ENCODE measurements at places on chromosomes 7 and 10.

DNA sequence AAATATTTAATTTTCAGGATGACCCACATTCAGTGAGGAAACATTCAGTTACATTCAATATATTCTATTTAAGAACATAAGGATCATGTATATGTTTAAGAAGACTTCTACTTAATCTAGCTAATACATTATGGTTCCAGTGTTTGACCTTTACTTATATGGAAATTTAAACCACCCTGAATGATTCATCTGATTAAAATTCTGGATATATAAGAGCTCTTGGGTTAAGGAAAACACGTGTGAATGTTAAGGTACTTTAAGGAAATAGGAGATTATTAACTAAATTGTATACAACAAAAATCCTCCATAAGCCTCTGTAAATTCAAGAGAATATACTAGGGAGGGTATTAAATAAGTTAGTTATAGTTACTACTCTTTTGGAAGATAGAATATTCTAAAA lies 40.9 kb downstream of the HDAC9 start:
- no peak for DNase-seq

DNA sequence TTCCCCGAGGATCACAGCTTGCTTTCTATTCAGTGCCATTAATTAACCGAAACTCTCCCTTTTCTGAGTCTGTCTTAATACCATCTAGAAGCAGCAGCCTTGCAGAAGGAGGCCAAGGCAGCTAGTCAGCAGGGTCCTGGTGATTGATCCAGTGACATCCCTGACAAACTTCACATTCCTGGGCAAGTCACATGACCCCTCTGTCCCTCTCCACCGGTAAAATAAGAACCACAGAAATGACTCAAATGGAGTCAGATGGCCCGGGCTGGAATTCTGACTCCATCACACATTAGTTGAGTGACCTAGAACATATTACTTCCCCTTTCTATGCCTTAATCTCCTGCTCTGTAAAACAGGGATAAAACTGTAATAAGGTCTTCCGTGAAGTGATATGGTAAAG lies 17.2 kb upstream of the ACSL5 start:
- no peak for DNase-seq

GRCh38 chr10:111648046-111648445 lies 535.5 kb downstream of the GPAM start:
- peak; percentile 94 for DNase-seq

DNA sequence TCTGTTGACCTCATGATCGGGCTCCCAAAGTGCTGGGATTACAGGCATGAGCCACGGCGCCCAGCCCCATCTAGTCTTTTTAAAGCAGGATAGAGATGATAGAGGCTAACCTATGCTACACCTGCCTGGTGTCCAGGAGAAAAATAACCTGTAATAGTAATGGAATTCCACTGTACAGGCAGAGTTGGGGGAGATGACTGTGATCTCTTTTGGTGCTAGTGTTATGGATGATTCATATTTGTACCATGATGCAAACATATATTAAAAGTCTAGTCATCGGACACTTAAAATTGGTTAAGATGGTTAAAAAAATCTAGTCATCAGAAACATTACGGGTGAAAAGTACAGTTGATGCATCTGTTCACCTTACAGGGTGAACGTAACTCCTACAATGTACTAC lies 6.1 kb upstream of the SAR1A start:
- no peak for DNase-seq

- DNase-seq, result peak; percentile 29
Observed at GRCh38 chr10:44995914-44996669, 4.6 kb upstream of the ZNF22 start.

- DNase-seq, result no peak
Observed at GRCh38 chr7:67470256-67470751, 473.7 kb downstream of the TYW1 start.

DNA sequence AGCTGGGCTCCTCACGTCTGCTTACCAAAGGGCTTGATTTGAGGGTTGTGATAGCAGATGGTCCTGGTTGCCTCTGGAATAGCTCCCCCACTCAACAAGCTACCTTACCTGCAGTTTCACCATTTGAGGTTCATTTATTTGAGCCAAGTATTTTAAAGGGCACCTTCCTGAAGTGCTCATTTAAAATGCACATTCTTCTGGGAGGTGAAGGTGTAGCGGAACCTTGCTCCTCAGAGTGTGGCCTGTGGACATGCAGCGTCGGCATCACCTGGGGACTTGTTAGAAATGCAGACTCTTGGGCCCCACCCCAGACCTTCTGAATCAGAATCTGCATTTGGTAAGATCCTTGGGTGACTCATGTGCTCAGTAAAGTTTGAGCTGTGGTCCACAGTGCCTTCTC lies 2.3 kb downstream of the CDH23 start:
- DNase-seq, result no peak

GRCh38 chr7:78787854-78788253 lies 665.6 kb downstream of the MAGI2 start:
- DNase-seq, result no peak

DNA sequence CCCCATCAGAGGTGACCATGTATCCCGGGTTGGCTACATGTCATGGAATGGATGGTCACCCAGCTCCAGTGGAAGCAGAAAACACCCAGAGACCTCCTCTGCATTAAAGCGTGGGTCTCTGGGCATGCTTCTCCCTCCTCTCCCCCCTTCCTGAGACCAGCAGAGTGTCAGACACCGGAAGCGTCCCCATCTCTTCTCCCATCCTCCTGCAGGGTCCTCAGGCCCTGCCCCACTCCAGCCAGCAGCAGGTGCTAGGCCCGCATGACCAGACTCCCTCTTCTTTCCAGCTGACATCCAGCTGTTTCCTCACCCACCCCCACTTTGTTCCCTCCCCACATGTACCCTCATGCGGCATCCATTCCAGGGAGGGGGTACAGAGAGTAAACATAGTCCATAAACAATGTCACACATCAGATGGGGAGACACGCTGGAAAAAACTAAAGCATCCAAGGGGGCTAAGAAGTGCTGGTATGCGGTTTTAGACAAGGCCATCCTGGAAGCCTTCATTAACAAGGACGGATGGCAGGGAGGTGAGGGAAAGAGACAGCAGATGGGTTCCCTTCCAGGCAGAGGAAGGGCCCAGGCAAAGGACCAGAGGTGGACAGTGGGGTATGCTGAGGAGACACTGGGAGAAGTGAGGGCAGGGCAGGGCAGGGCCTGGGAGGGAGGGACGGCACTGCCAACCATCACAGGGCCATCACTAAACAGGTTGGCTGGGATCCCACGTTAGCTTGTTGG lies 12.5 kb upstream of the SLC18A3 start:
- no peak for DNase-seq

- peak; percentile 26 for DNase-seq
Observed at GRCh38 chr7:68706291-68706690, 892.0 kb upstream of the AUTS2 start.

GRCh38 chr10:79034271-79034876 lies 34.4 kb upstream of the ZMIZ1 start:
- DNase-seq, result no peak

- peak; percentile 15 for DNase-seq
Observed at GRCh38 chr7:95922191-95922590, 149.8 kb downstream of the DYNC1I1 start.

DNA sequence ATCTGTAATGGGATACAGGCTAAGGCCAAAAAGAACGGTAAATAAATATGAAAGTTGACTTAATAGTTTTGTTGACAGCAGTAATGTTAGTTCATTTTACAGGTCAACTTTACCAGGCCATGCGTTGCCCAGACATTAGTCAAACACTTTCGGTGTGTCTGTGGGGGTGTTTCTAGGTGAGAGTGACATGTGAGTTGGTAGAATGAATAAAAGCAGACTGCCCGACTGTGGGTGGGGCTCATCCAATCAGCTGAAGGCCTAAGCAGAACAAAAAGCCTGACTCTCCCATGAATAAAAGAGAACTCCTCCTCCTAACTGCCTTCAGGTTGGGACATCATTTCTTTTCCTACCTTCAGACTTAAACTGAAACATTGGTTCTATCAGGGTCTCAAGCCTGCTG lies 132.3 kb downstream of the MTPAP start:
- DNase-seq, result no peak

GRCh38 chr10:133254421-133255120 lies 16.9 kb downstream of the VENTX start:
- no peak for DNase-seq

DNA sequence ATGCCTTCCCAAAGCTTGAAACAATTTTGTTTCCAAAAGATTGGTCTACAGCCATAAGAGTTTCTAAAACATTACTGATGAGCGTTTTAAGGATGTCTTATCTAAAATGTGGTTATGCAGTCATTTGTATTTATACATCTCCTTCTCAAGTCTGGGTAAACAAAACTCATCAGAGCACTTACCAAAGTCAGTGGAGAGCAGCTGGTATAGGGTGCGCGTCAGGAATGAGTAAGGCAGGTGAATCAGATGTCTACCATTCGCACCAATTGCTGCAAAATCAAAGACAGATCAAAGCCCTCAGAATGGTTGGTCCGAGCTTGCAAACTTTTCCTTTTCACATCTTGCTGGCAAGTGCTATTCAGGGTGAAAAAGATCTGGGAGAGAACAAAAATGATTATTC lies 65.6 kb upstream of the FAM171A1 start:
- no peak for DNase-seq

DNA sequence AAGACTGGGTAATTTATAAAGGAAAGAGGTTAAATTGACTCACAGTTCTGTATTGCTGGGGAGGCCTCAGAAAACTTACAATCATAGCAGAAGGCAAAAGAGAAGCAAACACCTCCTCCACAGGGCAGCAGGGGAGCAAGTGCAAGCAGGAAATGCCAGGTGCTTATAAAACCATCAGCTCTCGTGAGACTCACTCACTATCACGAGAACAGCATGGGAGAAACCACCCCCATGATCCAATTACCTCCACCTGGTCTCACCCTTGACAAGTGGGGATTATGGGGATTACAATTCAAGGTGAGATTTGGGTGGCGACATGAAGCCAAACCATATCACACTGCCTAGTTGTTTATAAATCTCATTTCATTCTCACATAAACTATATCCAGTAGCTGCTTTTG lies 28.0 kb upstream of the CPN1 start:
- no peak for DNase-seq

GRCh38 chr10:1627945-1628344 lies 109.4 kb downstream of the ADARB2 start:
- no peak for DNase-seq

DNA sequence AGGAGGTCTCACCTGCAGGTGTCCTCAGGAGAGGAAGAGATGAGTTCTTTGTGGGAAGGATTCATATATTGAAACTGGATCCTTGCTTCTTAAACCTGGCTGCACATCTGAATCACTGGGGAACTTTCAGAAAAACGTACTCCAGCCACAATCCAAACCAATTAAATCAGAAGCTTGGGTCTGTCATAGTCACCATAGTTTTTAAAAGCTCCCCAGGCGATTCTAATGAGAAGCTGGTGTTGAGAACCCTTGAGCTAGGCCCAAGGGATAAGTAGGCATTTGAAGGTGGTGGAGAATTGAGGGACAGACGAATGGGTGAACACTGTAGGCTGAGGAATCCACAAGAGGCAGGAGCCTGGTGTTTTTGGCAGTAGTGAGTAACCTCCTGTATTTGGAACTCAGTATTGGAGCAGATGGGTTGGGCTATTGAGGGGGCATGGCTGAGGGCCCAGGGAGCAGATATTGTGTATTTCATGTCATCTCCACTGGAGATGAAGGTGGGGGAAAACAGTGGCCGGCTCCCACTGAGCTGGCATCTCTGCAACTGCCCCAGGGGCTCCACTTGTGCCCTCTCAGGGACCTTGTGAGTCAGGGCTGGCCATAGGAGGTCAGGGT lies 14.5 kb downstream of the ADCYAP1R1 start:
- DNase-seq, result no peak
